ENCODE measurements at places on chromosomes 1 and 21.

DNA sequence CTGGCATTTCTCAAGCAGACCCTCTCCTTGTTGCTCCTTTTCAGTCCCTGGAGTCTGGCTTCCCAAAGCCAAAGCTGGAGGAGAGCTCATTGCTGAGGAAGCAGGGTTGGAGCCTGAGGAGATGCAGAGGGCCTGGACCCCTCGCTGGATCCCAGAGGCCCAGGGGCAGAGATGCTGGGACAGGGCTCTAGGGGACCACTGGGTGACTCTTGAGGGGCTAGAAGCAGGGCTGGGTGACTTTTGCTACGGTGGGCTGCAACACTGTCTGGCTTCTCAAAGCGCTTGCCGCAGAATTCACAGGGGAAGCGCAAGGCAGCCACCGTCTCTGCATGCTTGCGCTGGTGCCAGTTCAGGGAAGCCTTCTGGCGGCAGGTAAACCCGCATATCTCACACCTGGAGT is 8.8 kb downstream of the ZNF692 start:
- DNase-seq: no peak

DNA sequence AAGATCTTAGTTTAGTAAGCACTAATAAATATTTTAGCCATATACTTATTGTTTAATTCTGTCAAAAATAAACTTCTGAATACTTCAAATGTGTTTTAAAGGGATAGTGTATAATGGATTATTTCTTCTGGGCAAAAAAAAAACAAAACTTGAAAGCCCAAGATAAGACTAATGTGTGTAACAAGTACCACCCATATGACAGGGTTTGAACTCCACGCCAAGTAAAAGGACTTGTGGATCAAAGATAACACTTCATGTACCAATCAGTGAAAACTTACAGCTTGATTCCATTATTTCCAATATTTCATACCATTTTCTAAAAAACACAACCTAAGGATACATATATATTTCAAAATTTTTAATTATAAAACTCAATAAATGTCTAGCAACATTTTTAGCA is 59.5 kb downstream of the DENND1B start:
- DNase-seq: no peak

DNA sequence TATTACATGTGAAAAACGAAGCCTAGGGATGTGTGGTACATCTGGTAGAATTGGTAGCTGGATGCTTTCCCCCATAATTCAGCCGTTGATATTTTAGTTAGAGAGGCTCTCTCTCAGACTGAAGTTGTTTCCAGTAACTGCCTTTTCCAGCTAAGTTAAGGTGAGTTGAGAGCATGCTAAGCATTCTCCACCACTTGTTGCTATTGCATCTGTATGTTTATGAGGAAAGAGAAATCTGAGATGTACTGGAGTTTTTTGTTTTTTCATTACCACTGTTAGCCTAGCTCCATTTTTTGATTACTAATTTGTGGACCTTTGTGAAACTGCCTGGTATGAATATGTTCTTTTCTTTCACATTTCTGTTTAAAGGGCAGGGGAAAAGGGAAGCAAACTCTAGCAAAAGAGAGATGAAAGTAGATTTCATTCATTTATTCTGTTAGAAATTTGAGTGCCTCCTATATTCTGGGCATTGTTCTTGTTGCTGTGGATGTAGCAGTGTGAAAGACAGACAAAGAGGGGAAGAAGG is 189.9 kb upstream of the CACYBP start:
- no peak for DNase-seq

DNA sequence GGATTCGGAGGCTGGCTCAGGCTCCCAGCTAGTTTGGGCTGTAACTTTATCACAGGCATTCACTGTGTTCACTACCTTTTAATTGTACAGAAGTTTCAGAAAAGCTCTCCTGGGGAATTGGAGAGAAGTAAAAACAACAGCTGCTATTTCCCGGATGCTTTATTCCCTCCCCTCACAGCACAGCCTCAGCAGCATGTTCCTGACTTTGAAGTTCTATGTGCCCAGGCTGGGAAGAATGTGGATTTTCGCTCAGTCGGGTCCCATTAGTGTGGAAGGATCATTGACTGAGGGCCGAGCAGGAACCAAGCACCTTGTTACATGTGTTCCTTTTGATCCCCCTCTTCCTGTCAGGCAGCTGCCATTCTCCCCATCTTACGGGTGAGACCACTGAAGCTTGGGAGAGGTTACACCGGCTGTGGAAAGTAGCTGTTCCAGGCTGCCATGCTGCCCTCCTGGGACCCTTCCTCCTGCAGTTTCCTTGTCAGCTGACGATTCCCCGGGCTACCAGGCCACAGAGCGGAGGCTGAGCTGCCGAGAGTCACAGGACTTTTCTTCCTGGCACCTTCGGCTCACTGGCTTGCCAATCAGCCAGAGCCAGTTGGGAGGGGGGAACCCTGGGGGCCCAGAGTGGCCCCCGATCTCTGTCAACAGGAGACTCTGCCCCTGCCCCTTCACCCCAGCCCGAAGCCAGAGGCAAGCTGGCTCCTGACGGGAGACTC is 223.1 kb upstream of the TMEM51 start:
- DNase-seq: no peak

GRCh38 chr1:12658531-12659453 is 14.9 kb downstream of the AADACL4 start:
- DNase-seq: no peak

DNA sequence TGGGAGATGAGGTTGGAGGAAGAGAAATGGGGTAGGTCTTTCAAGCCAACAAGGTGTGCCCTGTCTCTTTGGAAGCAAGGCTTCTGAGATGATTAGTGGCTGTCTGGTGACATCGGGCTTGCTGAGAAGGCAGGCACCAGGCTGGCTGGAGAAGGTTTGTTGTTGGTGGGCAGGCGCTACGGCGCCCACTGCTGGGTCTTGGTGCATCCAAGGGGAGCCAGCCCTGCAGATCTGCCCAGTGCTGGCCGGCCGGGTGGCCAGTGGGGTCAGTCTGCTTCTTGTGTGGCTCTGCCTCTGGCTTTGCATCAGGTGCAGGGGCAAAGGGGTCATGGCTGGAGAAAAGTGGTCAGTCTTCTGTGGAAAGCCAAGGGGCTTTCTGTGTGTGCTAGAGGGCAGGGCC is 126.2 kb downstream of the TLR5 start:
- DNase-seq: no peak

- DNase-seq: no peak
Observed at GRCh38 chr1:18994381-18994780, 37.9 kb upstream of the IFFO2 start.

DNA sequence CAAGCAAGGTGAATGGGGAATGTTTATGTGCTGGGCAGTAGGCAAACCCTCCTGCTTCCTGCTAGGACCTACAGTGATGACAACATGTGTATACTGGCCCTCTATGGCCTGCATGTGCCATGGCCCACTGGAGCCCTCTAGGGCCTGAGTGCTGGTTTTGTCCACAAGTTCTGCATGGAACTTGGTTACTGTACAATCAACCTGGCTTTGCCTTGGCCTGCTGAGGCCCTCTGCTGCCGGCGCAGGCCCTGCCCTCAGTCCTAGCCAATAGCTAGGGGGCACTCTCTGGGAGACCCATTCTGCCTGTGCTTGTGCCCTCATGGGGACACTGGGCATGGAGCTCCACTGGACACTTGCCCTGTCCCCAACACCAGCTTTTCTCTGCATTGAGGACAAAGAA is 138.6 kb upstream of the NGF start:
- no peak for DNase-seq

DNA sequence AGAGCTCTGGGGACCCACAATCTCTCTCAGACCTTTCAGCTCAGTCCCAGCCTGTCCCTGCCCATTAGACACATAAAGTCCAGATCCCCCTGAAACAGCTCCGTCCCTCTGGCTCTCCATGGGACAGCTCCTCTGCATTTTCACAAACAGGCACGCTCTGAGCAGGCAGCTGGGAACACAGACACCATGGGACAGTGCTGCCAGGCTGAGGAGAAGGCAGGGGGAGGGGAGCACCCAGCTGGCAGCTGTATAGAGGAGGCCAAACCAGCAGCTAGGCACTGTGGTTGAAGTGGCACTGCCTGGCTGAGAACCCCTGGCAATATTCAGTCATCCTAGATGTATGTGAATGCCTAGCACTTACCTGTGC is 2.0 kb downstream of the TMEM63A start:
- no peak for DNase-seq

DNA sequence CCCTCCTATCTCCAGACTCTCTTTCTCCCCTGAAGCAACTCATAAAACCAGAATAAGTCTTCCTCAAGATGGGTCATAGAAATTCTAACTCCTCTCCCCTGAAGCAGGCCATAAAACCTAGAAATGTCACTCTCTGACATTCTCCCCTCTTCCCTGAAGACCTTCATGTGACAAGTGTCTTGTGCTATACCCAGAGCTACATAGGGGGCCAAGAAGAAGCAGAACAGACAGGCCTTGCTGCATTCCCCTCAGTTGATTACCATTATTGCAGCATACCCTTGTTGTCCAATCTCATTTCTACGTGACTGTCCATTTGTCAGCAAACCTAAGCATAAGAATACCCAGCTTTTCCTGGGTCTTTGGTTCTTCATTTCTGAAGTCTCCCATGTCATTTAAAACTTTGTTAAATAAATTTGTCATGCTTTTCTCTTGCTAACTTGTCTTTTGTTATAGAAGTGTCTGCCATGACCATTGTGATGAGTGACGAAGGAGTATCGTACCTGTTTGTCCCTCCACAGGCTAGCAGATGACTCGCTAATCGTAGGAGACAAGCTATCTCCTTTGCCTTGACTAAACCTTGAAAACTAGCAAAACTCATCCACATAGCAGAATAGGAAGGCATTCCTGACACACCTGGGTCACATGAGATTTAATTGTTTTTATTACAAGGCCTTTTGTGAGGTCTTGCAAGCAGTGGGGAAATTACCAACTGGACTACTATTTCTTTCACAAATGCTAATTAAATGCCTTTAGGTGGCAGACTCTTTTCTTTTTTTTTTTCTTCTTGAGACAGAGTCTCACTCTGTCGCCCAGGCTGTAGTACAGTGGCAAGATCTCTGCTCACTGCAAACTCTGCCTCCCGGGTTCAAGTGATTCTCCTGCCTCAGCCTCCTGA is 39.4 kb upstream of the ZNF326 start:
- no peak for DNase-seq

DNA sequence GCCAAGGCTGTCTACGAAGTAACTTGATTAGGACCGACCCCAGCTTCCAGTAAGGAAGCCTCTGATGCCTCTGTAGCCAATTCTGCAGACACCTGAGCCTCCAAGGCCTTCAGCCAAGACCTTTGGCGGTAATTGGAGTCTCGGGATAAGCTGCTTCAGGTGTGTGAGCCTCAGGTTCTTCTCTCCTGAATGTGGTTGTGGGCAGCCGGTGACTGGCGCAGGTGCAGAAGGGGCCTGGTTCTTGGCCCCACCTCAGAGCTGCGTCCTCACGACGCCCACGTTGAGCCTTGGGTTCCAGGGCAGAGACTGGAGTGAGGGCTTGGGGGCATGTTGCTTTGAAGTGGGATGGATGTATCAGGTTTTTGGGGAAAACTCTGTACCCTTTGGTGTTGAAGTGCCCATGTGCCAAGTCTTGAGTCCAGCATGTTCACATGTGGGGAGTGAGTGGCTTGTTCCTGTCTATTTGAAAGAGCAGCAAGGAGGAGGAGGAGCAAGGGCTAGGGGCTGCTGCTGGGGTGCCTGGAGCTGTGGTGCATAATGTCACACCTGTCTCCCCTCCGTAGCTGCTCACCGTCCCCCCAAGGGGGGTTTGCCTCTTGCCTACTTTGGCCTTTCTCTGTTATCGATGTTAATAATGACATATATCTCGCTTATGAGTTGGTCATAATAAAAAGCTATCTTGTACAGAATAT is 1.4 kb downstream of the PSEN2 start:
- DNase-seq: no peak

GRCh38 chr1:69171248-69171647 is 396.5 kb upstream of the LRRC7 start:
- DNase-seq: no peak

DNA sequence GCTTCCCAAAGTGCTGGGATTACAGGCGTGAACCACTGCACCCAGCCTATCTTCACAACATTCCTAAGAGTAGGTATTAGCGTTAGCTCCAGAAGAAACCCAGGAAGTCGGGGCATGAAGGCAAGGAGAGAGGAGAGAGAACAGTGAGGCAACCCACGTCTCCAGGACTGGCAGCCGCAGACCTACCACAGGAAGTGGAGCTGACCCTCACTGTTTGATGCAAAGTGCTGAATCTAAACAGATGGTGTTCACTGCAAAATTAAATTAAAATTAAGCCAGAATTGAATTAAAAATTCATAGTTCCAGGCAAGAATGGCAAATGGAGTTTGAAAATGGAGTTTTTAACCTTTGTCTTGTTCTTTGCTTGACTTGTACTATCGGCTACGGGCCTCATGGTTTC is 6.7 kb downstream of the ECE1 start:
- DNase-seq: no peak

DNA sequence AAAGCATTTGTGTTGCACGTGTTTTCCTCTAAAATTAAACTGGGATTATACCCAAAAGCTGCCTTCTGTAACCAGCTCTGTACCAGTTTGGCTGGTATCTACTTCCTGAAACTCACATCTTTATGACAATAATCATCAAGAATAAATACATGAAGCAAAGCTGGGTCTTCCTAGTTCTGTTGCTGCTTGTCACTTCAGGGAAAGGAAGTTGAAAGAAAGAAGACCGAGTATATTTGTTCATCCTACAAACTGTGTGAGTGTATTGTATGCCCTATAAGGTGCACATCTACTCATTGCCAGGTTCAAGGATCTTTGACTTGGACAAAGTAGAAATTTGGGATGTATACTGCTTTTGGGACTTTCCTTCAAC is 29.1 kb upstream of the IFNGR2 start:
- DNase-seq: no peak

DNA sequence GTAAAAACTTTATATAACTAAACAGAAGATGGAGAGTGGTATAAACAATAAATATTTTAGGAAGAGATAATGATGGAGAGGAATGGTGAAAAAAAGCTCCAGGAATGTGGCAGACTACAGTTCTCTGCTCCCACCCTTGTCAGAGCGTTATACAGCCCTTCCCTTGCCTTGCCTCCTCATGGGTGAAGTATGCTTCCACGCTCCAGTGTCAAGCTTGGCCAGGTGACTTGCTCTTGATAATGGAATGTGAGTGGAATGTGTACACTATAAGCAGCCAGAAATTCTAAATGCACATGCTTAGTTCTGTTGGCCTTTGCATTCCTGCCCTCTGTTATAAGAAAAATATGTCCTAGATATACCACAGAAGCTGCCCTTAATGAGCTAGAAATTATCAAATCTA is 24.7 kb upstream of the POGK start:
- no peak for DNase-seq

GRCh38 chr1:163870666-163871065 is 548.9 kb downstream of the NUF2 start:
- no peak for DNase-seq

- no peak for DNase-seq
Observed at GRCh38 chr1:107943694-107944093, 21.3 kb downstream of the VAV3 start.

- no peak for DNase-seq
Observed at GRCh38 chr21:25369524-25370300, 237.6 kb downstream of the MRPL39 start.
